Stimulated activated CD8-positive, alpha-beta memory T cell treated with anti-CD3 and anti-CD28 coated beads, Interleukin-4, amount 100 ng/mL, for 4 hours (primary cell): ENCODE measurements at places on chromosomes 16 and 17.

DNA sequence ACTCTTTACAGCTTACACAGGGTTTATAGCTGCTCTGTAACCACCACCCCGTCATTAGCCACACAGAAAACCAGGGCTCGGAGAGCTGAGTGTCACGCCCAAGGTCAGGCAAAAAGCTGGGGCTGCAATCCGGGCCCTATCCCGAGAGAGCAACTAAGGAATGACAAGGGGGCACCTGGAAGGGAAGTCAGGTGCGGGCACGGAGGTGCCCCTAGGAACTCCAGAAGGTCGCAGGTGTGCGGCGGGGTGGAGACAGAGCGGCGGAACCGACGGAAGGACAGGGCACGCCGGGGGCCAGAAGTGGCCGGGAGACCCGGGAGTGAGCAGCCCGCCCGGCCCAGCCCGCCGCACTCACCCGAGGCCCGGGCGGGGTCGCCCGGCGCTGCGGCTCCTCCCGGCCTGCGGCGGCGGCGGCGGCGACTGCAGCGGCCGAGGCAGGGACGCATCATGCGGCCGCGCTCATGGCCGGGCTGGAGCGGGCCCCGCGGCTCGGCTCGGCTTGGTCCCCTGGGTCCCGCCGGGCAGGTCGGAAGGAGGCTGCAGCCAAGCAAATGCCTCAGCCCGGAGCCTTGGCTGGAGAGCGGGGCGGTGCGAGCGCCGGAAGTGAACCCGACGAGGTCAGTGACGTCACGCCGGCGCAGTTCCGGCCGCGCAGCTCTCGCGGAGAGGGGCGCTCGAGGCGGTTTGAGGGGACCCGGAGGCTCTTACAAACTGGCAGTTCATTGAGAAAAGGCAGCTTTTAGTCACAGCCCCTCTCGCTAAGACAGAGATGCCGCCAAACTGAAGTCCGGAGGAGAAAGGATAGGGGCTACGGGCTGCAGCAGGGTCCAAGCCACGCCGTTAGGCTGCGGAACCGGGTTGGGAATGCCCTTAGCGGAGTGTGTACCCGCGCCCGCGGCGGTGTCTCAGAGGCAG lies at the start of gene ZDHHC7:
ZDHHC7 (minus strand) TSS at position 605 of the 915 bp plus-strand sequence. CDS start 20,917 bp downstream, outside the sequence.
- DNase-seq, result peak; percentile 73

DNA sequence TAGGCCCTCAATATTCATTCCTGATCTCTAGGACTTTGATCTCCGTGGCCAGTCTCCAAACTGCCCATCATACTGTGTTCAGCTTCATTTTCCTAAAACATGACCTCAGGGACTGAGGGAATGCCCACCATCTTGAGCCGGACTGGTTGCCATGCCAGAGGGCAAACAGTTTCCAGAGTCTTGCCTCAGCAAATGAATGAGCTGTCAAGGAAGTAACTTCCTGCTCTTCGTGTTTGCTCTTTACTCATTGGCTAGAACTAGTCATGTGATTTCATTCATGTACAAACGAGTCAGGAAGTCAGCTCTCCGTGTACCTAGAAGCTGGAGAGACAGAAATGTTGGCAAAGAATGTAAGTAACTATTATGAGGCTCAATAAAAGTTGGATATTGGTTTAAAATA lies 50.2 kb downstream of the ANKFN1 start:
- no peak for DNase-seq

DNA sequence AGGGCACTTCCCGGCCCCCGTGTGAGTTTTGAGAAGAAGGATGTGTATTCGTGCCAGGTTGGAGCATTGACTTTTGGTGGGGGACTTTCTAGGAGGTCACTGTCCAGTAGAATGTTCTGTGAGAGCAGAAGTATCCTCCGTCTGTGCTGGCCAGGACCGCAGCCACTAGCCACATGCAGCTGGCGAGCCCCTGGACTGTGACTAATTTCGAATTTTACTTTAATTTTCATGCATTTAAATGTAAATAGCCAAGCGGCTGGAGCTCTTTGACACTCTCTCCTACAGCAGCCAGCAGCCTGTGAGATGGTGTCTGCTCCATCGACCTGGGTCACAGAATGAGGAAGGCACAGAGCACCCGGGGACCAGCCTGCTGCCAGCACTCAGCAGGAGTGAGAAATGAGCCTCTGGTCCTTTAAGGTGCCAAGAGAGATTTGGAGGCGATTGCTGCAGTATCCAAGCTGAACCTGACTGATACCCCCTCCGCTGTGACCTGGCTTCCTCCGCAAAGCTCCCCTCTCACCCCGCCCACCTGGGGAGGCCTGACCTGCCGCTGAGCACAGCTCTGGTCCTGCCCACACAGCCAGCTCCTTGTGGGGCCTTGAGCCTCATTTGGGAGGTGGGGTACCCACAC lies 7.8 kb downstream of the ATP2A3 start:
- DNase-seq, result no peak

DNA sequence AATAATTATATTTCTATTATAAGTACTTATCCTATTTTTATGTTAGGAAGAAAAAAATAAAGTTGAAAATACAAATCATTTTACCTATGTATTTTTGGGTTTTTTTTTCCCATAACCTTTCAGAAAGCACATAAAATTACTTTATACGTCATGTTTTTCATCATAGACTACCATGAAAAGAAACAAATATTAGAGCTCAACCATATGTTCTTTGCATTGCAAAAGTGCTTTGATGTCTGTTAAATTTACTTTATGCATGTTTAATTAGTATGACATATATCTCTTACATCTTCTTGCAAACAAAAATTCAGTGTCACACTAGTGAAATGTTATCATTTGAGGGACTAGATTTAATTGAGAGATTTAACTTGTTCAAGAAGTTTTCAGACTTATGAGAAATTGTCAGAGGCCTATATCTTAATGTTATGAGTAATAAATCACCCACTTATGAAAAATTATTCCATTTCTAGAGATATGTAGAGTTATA lies 24.0 kb downstream of the BRIP1 start:
- no peak for DNase-seq

DNA sequence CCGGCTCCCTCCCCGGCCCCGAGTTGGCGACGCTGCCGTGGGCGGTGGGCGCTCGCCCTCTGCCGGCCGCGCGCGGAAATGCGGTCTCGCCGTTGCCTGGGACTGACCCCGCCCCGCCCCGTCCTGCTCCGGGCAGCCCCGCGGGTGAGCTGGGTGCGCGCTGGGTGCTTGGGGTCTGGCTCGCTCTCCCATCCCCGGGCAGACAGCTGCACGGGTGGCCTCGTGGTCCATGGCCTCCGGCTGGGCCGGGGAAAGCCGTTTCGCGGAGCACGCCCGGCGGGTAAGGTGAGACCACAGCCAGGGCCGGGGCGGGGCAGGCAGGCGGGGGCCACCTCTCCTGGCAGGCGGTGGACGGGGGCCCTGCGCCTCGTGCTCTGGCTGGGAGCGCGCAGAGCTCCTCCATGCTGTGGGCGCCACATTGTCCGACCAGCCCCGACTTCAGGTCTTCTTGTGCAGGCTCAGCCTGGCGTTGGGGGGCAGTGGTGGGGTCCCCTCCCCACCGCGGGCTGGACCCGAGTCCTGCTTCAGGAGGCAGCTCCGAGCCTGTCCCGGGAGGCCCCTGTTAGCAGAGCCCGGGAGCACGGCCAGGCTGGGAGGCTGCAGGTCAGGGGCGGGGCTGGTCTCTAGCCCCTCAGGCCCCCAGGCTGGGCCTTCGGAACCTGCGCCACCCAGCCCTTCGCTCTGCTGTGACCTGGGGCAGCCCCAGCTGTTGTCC lies 7.0 kb upstream of the C1QTNF8 start:
- DNase-seq, result peak; percentile 33

- DNase-seq, result no peak
Measured at GRCh38 chr17:72425133-72425793, 304.4 kb downstream of the SOX9 start.

GRCh38 chr16:868846-869822 lies 68.6 kb upstream of the GNG13 start:
- DNase-seq, result no peak

- DNase-seq, result no peak
Measured at GRCh38 chr17:38591759-38592241, 14.0 kb downstream of the SRCIN1 start.

- DNase-seq, result no peak
Measured at GRCh38 chr16:4372001-4372577, 441 bp downstream of the VASN start.

DNA sequence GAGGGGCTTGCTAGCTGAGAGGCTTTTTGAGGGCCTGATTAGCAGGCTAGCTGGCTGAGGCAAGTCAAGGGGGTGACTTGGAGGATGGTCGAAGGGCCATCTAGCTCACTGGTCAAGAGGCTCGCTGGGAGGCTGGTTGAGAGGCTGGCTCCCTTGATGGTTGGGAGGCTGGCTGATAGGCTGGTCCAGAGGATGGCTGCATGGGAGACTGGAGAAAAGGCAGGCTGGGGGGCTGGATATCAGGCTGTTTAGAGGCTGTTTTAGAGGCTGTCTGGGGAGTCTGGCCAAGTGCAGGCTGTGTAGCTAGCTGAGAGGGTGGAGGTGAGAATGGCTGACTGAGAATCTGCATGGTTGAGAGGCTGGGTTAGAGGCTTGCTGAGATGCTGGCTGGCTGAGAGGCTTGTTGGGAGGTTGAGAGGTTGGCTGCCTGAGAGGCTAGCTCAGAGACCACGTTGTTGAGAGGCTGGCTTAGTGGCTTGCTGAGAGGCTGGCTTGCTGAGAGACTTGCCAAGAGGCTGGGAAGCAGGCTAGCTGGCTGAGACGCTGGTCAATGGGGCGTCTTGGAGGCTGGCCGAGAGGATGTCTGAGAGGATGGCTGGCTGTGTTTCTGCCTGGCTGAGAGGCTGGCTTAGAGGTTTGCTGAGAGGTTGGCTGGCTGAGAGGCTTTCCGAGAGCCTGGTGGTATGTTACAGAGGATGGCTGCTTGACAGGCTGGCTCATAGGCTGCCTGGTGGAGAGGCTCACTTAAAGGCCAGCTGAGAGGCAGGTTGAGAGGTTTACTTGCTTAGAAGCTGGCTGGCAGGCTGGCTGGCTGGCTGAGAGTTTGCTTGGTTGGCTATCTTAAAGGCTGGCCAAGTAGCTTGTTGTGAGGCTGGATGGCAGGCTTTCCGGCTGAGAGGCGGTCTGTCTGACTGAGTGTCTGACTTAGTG lies 36.6 kb upstream of the ACSM2B start:
- no peak for DNase-seq

GRCh38 chr17:50767446-50767845 lies at the start of gene ANKRD40CL:
Gene ANKRD40CL, minus strand, starts transcription at chr17:50767518. Its CDS starts 605 bp downstream, at chr17:50766913.
- DNase-seq, result no peak

- no peak for DNase-seq
Measured at GRCh38 chr16:55943267-55943666, 68.1 kb upstream of the CES5A start.

GRCh38 chr17:21286066-21286770 lies 1.7 kb downstream of the MAP2K3 start:
- DNase-seq, result no peak

DNA sequence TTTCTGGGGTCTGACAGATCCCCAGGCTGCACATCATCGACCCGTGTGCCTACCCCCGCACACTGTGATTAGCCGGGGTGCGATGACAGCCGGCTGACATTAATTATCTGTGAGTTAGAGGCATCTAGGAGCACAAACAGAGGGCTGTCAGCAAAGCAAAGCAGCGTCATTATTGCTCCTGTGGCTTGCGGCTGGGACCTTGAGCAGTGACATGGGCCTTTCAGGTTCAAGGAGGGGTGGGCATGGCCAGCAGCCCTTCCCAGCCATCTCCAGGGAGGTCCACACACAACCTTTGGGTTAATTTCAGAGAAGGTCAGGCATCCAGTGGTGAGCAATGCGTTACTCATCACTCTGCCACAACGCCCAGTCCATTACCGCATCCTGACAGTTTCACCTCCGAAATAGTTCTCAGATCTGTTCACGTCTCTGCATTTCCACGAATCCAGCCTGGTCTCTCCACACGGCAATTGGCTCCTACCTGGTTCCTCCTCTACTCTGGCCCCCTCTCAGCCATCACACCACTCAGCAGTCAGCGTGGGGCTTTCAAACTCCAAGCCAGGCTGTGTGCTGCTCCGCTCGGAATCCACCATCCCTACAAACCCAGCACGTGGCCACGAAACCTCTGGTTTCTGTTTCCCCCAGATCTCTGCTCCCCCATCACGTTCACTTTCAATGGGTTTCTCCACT lies 249.7 kb upstream of the C16orf82 start:
- no peak for DNase-seq

GRCh38 chr17:17387017-17387497 lies 83.9 kb downstream of the NT5M start:
- DNase-seq, result no peak

- no peak for DNase-seq
Measured at GRCh38 chr16:74745109-74745615, 29.5 kb downstream of the FA2H start.

DNA sequence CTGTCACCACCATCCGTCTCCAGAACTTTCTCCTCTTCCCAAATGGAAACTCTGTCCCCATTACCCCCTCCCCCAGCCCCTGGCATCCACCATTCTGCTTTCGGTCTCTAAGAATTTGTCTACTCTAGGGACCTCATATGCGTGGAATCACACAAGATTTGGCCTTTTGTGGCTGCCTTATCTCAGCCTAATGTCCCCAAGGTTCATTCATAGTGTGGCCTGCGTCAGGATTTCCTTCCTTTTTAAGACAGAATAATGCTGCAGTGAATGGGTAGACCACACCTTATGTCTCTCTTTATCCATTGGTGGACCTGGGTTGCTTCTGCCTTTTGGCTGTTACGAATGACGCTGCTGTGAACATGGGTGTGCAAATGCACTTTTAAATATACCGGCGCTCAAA lies 139.7 kb upstream of the PLCG2 start:
- no peak for DNase-seq

DNA sequence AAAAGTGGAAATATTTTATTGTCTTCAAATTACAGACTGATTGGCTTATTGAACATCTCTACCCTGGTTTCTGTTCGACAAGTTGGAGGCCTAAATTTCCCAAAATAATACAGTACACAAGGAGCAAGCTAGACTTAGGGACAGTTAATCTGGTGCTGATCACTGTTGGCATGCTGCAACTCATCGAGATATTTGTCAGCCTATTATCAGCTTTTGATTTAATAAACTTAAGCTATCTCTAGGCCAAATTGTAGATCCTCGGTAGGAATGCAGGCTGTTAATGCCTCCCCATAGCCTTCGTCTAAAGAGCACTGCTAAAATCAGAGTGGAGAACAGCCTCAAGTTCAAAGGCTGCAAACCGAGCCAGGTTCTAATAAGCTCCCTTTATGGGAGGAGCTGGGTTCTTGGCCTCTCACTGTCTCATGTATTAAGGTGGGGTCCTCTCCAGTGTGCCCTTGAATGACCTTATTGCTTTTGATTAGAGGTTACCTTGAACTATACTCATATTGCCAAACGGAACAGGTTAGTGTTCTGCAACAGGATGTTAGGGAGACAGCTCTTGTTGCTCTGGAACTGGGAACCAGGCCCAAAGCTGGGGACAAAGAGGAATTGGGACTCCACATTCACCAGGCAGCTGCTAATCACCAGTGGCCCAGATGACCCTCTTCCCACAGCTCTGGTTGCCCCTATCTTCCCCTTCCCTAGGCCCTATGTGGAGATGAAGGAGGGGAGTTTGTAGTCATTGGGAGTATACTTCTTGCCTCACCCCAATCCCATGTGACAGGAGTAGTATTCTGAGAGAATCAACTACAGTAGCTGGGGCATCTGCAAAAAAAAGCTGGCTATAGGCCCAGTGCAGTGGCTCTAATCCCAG lies 69.5 kb upstream of the NOL11 start:
- no peak for DNase-seq
